Amniotic stem cell (primary cell): ENCODE measurements at places on chromosomes 2 and 18.
A peak's percentile ranks its signal among the peaks of the same experiment; 100 is the strongest.

DNA sequence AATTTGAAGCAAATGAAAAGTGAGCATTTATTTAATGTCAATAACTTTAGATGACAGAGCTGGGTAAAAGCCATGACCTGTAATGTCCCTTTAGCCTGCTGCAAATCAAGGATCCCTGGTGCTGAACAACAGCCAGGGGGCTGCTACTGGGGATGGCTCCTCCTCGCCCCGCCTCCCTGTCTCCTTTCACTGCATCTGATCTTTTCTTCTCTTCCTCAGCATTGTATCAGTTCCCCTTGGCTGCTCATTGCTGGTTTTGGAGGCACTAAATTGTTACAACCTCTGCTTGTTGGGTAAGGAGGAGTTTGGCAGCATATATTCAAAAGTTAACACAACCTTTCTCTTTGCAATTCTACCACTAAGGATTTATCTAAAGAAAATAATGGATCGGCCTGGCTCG, 236.3 kb upstream of the ID2 start:
- no peak for DNase-seq

GRCh38 chr2:177171418-177171865, 41.2 kb upstream of the HNRNPA3 start:
- no peak for DNase-seq

- DNase-seq: peak; percentile 4
Observed at GRCh38 chr2:72494392-72494791, 331.4 kb downstream of the EXOC6B start.

- no peak for DNase-seq
Observed at GRCh38 chr2:226550801-226551200, 248.8 kb downstream of the IRS1 start.

DNA sequence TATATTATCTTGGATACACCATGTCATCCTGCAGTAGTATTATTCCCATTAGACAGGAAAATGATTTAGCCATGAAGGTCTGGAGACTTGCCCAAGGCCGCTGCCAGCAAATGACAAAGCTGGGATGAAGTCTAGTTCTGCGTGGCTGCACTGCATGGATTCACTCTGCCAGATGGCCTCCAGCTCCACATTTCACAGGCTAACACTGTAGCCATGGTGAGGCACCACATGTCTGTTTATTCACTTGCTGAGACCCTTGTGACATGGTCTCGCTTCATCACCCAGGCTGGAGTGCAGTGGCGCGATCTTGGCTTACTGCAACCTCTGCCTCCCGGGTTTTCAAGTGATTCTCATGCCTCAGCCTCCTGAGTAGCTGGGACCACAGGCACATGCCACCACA, 31.5 kb upstream of the SCG2 start:
- no peak for DNase-seq

DNA sequence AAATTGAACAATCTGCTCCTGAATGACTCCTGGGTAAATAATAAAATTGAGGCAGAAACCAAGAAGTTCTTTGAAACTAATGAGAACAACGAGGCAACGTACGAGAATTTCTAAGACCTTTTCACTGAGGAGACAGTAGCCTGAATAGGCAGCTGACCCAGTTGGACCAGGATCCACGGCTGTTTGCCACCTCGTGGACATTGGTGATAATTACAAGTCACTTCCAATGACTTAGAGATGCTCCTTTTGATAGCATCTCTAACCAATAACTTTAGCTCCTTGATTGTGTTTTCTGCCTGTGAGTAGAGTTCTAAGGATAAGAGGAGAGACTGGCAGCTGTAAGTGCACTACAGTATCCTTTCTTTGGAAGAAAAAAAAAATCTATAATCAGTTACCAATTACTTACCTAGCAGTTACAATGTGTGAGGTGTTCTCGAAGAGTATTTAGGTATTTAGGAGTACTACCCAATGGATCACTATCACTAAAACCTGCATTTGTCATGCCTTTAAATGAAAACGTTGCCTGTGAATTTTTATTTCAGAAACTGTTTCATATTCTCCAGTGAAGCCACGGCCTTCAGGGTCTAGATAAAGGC, 31.3 kb upstream of the CNTNAP5 start:
- no peak for DNase-seq
